ENCODE measurements at places on chromosomes 2 and 18.
A peak's percentile ranks its signal among the peaks of the same experiment; 100 is the strongest.

DNA sequence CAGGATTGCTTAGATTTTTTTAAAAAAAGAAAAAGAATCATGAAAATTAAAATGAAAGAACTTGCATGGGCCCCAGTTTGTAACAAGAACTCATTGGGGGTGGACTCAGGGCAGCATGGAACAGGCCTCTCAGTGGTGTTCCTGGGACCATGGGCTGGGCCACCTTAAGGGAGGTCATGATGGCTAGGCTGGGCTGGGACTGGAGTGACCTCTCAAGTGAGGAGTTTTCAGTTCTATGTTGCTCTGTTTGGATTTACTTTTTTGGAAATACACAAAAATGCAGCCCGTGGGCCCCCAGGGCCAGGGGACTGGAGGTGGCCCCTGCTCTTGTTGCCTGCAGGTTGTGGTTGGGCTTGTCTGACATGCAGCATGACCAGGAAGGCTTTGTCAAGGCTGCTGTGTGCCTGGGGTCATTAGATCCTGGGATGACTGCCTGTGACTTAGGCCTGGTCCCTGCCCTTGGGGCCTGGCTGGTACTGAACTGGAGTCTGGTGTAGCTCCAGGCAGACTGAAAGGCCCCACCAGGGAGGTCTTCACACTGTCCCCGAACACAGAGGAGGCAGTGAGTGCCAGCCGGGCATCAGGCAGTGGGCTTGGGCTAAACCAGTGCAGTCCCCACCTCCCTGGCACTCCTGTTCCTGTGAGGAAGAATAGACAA, 115.6 kb downstream of the GLI2 start:
- no peak for DNase-seq

DNA sequence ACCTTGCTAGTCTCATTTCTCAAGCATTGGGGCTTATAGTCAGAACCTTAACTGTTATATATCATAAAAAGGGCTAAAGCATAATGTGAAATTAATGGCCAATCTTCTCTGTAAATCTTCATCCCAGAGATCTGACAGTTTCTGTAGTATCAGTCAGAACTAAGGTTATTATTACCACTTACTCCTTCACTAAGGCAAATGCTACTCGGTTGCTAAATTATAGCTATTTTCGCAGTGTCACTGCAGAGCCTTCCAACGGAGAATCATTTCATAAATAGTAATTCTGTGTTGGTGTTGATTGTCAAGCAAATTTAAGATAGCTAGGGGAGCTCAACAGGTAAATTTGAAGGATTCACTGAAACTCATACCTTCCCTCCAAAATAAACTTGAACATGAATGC, 258.0 kb downstream of the METTL4 start:
- no peak for DNase-seq

- DNase-seq = no peak
Observed at GRCh38 chr2:100541404-100541803, 21.4 kb upstream of the PDCL3 start.

DNA sequence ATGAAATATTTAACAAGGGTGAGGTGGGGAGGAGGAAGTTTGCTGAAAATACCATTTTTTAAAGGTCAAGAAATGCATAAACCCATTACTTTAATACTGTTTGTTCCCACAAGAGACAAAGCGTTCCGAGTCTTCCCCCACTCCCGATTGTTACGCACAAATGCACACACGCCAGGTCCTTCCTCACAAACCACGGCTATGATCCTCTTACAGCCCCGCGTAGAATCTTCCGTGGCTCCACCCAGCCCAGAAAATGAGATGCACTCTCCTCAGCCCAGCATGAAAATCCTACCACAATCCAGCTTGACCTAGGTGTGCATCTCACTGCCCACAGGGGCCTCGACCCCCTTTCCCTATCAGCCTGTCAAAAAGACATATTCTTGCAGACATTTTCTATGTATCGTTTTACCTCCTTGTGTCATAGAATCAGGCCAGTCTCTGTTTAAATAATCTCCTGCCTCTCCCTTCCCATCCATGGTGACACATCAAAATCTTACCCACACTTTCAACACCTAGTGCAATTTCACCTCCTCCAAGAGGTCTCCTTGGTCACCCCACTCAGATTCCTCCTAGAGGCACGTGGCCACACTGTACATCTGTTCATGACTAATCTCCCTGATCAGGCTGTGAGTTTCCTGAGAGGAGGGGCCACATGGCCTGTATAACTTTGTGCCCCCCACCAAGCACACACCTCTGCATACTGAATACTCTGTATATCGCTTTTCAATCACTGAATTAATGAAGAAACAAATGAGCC, 491.0 kb upstream of the KLHL29 start:
- no peak for DNase-seq

DNA sequence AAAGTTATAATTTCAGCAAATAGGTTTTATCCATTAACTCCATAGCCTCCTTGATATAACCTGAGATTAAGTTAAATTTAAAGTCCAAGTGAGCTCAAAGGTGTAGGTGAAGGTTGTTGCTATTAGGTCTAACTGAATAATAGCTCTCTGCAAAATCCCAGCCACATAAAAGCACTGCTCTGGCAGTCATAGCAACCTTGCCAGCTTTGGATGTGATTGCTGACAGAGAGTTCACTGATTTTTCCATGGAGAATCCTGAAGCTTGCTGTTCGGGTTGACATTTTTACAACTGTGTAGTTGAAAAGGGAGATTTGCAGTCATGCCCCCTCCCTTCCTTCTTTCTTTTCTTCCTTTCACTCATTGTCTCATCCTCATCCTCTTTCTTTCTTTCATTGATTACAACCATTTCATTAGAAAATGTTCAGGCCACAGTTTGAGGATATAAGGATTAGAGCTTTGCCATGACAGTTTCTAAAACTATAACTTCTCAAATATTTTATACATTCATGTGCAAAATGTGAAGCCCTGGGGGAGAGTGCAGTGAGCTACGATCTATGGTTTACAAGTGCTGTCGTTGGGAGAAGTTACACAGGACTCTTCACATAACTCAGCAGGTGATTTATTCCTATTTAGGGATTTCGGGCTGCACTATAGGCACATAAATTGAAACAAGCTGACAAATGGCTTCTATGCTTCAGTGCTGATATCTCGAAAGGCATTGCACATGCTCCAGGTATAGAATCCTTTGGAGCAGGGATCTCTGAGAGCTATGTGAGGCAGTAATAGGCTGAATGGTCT, 193.8 kb downstream of the LRRTM4 start:
- no peak for DNase-seq

DNA sequence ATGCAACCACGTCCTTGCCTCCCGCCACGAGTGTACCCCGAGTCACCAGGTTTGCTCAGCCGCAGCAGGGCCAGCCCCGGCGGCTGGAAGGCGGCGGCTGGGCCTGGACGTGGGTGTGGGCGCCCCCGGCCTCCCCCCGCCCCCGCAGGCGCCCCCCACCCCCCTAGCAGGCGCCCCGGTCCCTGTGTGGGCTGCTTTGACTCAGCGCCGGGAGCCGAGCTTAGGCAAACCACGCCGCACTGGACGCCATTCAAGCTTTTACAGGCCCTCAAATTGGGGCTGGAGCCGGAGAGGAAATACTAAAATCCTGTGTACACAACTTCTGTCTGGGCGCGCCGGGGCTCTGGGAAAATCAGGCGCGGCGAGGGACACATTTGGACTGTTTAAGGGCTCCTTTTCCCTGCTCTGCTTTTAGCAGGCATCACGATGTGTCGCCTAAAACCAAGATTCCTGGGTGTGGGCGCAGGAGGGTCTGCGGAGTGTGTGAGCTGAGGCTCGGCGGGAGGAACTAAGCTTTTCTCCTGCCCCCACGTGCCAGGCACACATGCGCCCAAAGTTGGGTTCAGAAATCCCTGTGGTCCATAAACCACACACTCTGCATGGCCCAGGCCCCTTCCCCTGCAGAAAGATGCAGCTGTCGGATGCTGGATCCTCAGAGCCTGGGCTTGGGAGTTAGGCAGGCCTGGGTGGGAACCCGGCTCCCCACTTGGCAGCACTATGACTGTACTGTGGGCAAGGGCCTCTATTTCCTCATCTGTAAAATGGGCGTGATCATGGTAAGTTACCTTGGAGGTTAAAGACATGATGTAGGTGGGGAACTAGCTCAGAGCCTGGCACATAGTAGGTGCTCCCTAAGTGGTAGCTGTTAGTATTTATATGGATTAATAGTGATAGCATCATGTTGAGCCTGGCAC, 57.6 kb downstream of the ATOH8 start:
- DNase-seq = no peak

- peak; percentile 71 for DNase-seq
Observed at GRCh38 chr2:44974064-44974715, 32.7 kb downstream of the SIX3 start.

DNA sequence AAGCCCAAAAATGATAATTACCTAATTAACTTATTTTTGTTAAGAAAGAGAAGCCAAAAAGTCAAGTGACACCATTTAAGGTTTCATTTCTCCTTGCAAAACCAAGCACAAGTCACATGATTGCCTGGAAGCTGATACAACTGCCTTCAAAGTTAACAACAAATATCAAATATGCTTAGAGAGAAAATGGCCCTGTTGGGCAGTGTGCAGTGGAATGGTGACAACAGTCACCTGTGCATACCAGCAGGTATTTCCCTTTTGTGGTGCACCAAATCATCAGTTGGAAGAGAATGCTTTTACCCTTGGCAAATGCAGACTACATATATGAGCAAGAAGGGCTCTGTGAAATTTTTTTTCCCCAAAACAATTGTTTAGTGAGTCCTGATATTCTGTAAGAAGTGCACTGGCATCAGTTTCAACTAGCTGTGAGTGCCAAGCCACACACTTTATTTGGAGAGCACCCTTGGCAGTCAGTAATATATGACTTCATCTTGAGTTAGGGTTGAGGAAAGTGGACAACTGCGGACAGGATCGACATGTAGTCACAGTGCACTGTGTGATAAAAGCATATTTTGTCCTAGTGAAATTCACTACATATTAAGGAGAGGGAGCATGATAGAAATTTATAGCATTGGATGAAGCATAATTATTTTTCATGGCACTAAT, 74.9 kb upstream of the DOCK10 start:
- DNase-seq = no peak

- DNase-seq = no peak
Observed at GRCh38 chr2:226756131-226756530, 43.5 kb downstream of the IRS1 start.

DNA sequence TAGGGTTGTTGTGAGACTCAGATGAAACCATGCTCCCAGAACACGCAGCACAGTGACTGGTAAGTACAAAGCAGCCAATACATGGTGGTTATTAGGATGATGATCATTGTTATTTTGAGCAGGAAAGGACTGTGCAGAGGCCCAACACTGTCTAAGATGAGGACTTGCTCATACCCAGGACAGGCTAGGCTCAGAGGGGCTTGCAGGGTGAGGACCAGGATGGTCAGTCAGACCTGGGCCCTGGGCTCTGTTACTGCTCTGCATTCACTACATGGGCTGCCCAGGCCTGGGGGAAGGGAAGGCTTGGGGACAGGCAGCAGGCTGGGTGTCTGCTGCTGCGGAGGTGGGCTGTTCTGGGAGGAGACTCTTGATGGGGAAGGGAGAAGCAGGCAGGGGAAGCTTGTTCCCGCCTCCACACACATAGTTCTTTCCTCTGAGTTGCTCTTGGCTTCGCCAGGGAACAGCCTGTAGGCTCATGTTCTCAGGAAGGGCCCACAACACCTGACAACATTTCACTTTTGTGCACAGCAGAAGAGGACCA, 17.5 kb downstream of the CAPN13 start:
- no peak for DNase-seq

DNA sequence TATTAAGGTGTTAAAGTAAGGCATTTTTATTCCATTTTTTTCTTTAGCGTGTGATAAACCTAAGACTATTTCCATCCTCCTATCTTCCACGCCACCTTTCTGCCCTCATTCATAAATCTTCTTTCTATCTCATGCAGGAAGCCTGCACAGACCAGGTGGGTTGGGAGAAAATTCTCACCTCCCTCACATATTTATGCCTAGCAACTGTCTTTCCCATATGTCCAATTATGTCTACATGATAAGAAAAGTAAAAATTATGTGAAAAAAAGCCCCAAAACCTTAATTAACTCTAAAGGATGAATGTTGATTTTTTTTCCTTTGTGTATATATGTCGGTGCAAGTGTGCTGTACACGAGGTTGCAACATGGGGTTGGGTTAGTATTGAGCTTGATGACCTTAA, 225.6 kb upstream of the GCFC2 start:
- no peak for DNase-seq

DNA sequence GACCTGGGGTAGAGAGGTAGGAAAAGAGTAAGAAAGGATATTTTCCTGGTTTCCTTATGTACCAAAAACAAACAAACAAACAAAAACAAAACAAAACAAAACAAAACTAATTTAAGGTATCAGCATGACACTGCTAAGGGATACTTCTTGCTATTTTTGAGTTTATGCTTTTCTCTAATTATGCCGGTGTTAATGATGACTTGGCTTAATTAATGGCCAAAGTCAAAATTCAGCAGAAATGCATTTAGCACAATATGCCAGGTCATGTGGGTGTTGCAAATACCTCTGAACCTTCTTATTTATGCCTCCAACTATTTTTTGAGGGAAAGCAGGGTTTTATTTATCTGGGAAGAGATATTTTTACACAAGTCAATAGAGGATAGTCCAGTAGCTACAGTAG, 3.2 kb upstream of the CHST9 start:
- no peak for DNase-seq

GRCh38 chr2:139480161-139480650, 700.0 kb upstream of the NXPH2 start:
- DNase-seq = no peak

DNA sequence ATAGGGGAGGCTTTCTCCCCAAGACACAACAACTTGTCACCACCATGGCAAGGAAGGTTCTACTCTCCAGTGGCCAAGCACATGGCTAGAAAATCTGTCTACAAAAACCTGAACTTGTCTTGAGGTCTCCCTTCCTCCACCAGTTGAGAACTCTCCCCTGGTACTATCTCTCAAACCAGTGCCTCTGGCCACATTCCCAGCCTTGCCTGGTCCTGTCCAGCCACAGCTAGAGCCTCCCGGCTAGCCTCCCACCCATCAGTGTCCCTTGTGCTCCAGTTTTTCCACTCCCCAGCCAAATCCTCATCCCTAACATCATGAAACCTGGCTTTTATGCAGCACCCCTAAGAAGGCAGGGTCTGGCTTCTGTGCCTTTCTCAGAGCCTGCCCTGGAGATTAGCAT, 21.2 kb upstream of the FZD5 start:
- DNase-seq = no peak

DNA sequence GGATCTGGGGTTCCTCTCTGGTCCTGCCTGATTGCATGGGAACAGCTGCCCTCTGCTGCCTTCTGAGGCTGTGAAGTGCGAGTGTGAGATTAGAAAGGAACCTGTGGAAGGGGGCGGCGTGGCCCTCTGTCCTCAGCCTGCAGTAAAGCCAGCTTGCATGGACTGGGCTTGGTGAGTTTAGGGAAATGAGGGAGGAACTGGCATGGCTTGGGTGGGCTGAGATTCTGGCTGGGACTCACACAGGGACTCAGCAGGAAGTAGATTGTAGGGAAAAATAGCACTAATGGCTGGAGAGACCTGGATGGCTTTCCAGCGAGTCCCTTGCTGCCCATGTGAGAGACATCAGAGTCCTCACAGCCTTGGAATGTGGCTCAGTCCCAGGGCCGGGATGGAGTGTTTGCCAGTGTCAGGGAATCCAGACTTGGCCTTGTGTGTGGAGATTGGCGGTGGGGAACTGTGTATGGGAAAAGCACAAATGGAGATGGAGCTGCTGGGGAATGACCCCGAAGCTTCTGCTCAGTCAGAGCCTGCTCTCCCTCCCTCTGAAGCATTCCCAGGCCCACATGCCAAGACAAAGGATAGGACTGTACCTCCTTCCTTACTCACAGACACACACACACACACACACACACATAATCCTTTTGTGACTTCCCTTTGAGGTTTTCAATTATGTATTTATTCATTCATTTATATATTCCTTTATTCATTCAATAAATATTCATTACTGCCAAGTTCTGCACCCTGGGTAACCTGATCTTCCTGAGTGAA, 115.4 kb downstream of the ACAA2 start:
- DNase-seq = no peak

Measured in HTR-8/SVneo (cell line).